ENCODE measurements at places on chromosomes 12 and 14. TPM values are rescaled to one million over a fixed set of nuclear protein-coding genes. Genes with fewer than 3 reads are reported as not detected.

DNA sequence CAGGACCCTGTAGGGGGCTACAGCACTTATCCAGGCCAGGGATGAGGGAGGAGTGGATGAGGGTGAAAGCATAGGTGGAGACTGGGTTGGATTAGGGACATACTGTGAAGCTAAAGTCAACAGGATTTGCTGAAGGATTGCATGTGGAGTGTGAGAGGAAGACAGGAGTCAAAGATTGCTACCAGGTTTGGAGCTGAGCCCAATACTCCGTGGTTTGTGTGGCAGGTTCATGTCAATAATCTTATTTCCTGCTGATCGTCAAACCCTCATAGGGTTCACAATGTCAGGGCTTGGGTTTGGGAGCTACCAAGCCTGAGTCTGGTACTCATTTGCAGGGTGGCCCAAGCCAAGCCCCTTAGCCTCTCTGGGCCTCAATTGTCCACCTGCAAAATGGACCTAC, 77.1 kb upstream of the PLXNC1 start:
- no peak for DNase-seq
- H3K27me3 ChIP-seq: no peaks in the 10 kb centered on the region
- no peaks in the 10 kb centered on the region for H3K4me1 ChIP-seq
- H3K4me3 ChIP-seq: no peak overlapping the region
- H3K36me3 ChIP-seq: no peaks in the 10 kb centered on the region

- DNase-seq: no peak
- peak overlapping the region; percentile 47 for H3K27ac ChIP-seq
- H3K4me3 ChIP-seq: no peak overlapping the region
- H3K36me3 ChIP-seq: no peaks in the 10 kb centered on the region
- H3K27me3 ChIP-seq: no peaks in the 10 kb centered on the region
Measured at GRCh38 chr14:67444395-67444794, 32.4 kb upstream of the PLEK2 start.

DNA sequence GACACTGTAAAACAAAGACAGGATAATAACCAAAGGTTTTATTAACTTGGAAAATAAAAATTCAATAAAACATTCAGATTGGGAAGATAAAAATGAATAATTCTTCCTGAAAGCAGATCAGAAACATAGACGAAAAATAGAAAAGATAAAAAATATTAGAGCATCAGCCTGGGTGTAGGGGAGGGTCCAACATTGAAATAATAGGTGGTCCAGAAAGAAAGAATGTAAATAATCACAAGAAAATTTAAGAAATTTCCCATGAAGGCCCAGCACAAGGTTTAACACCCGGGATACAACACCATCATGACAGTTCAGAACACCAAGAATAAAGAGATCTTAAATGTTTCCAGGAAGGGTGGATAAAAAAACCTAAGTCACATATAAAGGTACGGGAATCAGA, 31.1 kb upstream of the DICER1 start:
- H3K27ac ChIP-seq: no peak overlapping the region
- peaks cover 5% of the 10 kb centered on the region for H3K36me3 ChIP-seq
- no peak overlapping the region for H3K4me3 ChIP-seq
- DNase-seq: no peak
- no peaks in the 10 kb centered on the region for H3K27me3 ChIP-seq
- H3K4me1 ChIP-seq: 0 out of 2 replicates have a peak, but pooled peaks cover 2% of the 10 kb centered on the region

Gene PEBP1
- 334 TPM for total RNA-seq

DNA sequence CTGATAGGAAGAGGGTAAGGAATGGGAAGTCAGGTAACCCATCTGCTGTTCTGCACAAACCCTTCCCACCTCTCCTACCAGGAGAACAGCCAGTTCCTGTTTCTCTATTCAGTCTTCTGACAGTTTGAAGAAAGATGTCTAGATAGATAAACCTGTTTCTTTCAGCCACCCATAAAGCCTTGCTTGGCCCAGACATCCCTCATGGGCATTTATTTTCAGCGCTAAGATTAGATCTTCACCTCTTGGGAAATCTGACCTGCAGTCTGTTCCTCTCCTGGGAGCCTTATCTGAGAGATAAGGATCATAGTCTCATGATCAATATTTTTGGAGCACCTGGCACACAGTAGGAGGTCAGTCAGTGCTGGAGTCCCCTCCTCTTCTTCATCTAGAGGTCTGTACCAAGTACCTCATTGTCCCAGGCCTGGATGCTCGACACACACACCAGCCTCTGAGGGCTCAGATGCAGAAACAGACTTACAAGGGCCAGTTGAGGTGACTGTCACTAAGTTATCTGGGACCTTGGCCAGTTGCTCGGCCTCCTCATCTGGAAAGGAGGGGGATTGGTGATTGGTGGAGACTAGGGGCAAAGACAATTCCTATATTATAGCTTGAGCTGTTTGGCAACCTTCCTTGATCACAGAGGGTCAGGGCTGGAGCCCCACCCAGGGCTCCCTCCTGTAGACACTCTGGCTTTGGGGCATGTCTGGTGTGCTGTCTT, 18.2 kb downstream of the ACVRL1 start:
- H3K4me3 ChIP-seq: no peak overlapping the region
- no peaks in the 10 kb centered on the region for H3K27me3 ChIP-seq
- no peaks in the 10 kb centered on the region for H3K4me1 ChIP-seq
- H3K36me3 ChIP-seq: no peaks in the 10 kb centered on the region
- no peak for DNase-seq

DNA sequence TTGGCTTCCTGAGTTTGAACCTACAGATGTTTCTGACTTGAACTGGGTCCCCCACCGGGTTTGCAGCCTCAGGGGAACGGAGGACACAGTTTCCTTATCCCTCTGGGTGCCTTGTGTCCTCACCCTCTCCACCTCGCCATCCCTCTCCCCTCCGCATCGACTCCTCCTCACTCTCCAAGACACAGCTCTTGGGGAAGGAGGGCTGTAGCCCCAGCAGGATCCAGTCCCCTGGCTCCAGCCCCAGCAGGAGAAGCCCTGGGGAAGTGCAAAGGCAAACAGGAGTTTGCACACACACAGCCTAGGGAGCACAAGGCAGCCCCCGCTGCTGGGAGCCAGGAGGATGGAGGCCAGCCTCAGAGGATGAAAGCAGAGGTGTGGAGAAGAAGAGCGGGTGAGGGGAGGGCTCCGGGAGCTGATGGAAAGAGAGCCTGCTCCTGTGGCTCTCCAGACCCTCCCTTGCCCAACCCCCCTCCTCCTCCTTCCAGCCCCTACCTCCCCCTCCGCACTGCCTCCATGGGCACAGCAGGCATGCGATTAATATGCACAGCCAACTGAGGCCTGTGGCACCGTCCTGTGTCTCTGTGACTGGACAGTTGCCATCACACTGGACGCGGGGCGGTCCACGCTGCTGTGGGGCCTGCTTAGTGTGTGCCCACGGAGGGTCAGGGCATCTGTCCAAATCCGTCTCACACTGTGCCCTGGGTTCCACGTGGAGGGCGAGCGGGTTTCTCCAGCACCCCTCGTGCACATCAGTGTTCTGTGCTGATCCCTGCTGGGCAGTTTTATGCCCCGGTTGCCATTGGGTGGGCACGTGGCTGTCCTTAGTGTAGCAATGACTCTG, 193.7 kb upstream of the DIO3 start:
- no peaks in the 10 kb centered on the region for H3K4me1 ChIP-seq
- no peak overlapping the region for H3K4me3 ChIP-seq
- H3K36me3 ChIP-seq: no peaks in the 10 kb centered on the region

DNA sequence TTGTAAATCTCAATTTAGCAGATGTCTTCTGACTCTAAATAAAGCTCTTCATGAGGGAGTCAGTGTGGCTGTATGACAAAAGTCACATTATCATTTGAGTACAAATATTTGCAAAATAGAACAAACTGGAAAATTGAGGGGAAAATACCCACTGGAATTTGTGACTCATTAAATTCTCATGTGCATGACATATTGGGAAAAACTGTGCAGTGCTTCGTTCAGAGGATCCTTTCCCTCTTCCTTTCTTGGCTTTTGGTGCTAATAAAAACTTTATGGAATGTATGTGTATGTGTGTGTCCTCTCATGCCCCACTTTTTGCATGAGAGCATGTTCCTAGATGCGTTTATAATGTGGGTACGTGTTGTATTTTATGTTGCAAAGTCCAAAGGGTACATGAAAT, 267.8 kb downstream of the KTN1 start:
- H3K36me3 ChIP-seq: peaks cover 1% of the 10 kb centered on the region
- no peaks in the 10 kb centered on the region for H3K4me1 ChIP-seq
- H3K4me3 ChIP-seq: no peak overlapping the region
- no peak for DNase-seq

GRCh38 chr14:25095736-25096437, 45.9 kb upstream of the STXBP6 start:
- no peaks in the 10 kb centered on the region for H3K27me3 ChIP-seq
- H3K4me1 ChIP-seq: peaks cover 6% of the 10 kb centered on the region
- H3K36me3 ChIP-seq: no peaks in the 10 kb centered on the region
- H3K27ac ChIP-seq: no peak overlapping the region
- H3K4me3 ChIP-seq: no peak overlapping the region

DNA sequence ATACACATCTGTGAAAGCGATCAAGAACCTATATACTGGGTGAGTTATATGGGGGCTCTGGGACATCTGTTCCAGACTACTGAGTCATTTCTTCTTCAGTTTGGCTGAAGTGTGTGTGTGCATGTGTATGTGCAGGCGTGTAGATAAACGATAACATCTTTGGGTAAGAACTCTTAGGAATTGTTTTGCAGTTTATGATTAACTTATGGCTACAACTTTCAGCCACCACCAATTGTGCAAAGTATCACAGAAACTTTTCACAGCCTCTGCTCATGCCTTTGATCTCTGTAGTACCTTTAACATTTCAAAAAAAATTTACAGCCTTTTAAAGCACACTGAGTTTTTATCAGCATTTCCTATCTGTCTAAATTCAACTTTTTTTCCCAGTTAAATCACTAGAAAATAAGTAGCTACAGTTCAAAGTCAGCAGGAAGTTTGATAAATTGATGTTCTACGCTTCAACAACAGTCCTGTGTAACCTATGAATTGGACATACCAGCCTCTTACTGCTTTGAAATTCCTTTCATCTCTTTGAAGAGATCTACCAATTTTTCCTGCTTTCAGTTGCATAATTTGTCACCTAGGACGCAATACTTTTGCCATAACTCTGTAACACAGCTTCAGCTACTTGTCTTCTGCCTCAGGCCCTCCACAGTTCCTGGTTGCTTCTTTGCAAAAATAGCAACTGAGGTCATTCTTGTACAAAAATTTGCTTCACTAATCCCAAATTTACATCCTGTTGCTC, 43.0 kb downstream of the PPM1H start:
- no peak overlapping the region for H3K27ac ChIP-seq
- DNase-seq: no peak
- H3K4me3 ChIP-seq: no peak overlapping the region
- H3K27me3 ChIP-seq: no peaks in the 10 kb centered on the region
- peaks cover 4% of the 10 kb centered on the region for H3K36me3 ChIP-seq
- no peaks in the 10 kb centered on the region for H3K4me1 ChIP-seq

Gene ADGRD1
- total RNA-seq: 0.09 TPM

Gene KCNA5
- 0.09 TPM for total RNA-seq

DNA sequence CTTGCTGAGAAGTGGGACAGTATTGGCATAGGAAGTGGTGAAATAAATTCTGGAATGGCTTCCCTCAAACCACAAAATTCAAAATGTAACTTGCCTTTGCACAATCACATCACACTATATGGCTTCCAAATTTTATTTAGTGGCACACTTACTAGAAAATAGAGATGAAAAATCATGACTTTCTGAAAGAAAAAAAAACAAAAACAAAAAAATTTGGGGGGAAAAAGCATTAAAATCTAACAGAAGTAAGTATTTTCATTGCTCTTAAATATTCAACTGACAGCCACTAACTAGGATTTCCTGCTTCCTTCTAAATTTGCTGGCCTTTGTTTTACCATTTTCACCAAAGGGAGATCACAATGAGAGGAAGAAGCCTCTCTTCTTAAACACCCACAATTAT, 23.0 kb downstream of the ATF7 start:
- no peaks in the 10 kb centered on the region for H3K27me3 ChIP-seq
- no peak for DNase-seq
- H3K36me3 ChIP-seq: no peaks in the 10 kb centered on the region
- H3K4me1 ChIP-seq: no peaks in the 10 kb centered on the region

Gene SMCO2
- 0.20 TPM for total RNA-seq

- no peak overlapping the region for H3K27ac ChIP-seq
- H3K4me1 ChIP-seq: no peaks in the 10 kb centered on the region
- no peaks in the 10 kb centered on the region for H3K27me3 ChIP-seq
- no peaks in the 10 kb centered on the region for H3K36me3 ChIP-seq
Measured at GRCh38 chr14:101466456-101467180, 94.7 kb upstream of the DIO3 start.

Gene B4GALNT3
- total RNA-seq: 23.3 TPM

Gene KRT82
- total RNA-seq: not detected

GRCh38 chr14:61358554-61359226, 37.3 kb downstream of the PRKCH start:
- no peak overlapping the region for H3K4me3 ChIP-seq
- no peak for DNase-seq
- H3K36me3 ChIP-seq: no peaks in the 10 kb centered on the region
- no peaks in the 10 kb centered on the region for H3K27me3 ChIP-seq
- peaks cover 8% of the 10 kb centered on the region for H3K4me1 ChIP-seq

Gene SOAT2
- not detected for total RNA-seq

DNA sequence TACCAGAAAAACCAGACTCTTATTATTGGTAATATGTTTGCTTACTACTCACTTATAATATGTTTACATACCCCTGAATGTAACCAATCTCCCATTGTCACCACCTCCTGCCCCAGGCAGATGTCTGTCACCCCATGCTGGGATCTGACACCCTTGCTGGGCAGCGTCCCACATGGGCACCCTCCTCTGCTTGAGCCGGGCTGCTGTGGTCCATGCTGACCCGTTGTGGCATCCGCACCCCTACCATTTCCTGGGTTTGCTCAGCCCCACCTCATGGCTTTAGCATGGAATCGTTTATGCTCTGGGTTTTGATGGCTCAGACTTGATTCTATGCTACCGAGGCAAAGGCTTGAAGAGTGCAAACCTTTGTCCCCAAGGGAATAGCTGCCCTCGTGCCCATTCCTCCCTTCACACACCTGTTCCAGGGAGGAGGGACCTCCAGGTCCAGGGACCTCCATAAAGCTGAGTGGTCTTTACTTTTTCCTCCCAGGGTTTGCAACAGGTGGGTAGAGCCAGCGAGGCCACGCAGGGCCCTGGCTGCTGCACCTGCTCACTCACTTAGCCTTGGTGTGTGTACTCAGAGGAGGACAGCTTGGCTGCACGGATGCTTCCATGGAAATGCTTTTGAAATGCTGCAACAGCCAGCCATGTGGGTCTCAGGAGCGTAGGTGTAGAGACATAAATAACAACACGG, 68.7 kb downstream of the PRMT8 start:
- no peaks in the 10 kb centered on the region for H3K36me3 ChIP-seq
- no peaks in the 10 kb centered on the region for H3K27me3 ChIP-seq
- H3K27ac ChIP-seq: no peak overlapping the region
- no peak overlapping the region for H3K4me3 ChIP-seq

Gene OR10AD1
- not detected for total RNA-seq

DNA sequence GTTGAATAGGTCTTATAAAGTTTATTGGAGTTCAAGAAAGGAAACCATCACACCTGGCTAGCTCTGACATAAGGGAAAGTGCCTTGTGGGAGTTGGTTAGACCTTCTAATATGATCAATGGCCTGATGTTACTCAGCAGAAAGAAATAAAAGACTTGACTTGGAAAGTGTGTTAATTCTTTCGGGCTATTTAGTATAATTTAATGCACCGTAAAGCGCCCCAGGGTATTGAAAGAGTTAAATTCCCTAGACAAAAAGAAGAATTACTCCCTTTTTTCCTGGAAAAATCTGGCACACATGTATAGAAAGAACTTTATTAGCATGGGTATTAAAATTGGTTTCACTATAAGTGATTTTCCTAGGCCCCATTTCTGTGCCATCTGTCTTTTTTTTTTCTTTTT, 1125.7 kb upstream of the FLRT2 start:
- no peaks in the 10 kb centered on the region for H3K27me3 ChIP-seq
- no peak overlapping the region for H3K4me3 ChIP-seq
- no peak for DNase-seq
- H3K27ac ChIP-seq: no peak overlapping the region
- H3K4me1 ChIP-seq: peaks cover 2% of the 10 kb centered on the region
